Thoracic aorta (tissue), 2 donors: ENCODE measurements at places on chromosomes 4 and X. TPM values are rescaled to one million over a fixed set of nuclear protein-coding genes. Genes with fewer than 3 reads are reported as not detected.

The GAB3 gene
- 10.9 TPM for total RNA-seq

- H3K4me3 ChIP-seq, result no peak overlapping the region
- no peak for DNase-seq
- peaks cover 6% of the 10 kb centered on the region for H3K4me1 ChIP-seq
- H3K36me3 ChIP-seq, result peaks cover 5% of the 10 kb centered on the region
These were observed 30.3 kb downstream of the SLC10A6 start for GRCh38 chr4:86818841-86819240.

GRCh38 chr4:145938618-145939440, at the start of gene ZNF827:
TSS of gene ZNF827 (minus strand) at chr4:145938823. CDS start at chr4:145938407, 416 bp downstream.
- H3K27ac ChIP-seq, result peak within 1 kb of the TSS; percentile 97
- H3K4me3 ChIP-seq, result peak within 1 kb of the TSS; percentile 96
- DNase-seq, result peak; percentile 29
- H3K27me3 ChIP-seq, result no peaks in the 10 kb centered on the region

GRCh38 chrX:150258463-150259430, 104.4 kb upstream of the MAMLD1 start:
- H3K27me3 ChIP-seq, result no peaks in the 10 kb centered on the region
- DNase-seq, result no peak
- no peak overlapping the region for H3K4me3 ChIP-seq
- H3K4me1 ChIP-seq, result no peaks in the 10 kb centered on the region

The MAGEA11 gene
- total RNA-seq, result not detected

The MEPE gene
- not detected for total RNA-seq

The DBET gene
- total RNA-seq, result not detected

DNA sequence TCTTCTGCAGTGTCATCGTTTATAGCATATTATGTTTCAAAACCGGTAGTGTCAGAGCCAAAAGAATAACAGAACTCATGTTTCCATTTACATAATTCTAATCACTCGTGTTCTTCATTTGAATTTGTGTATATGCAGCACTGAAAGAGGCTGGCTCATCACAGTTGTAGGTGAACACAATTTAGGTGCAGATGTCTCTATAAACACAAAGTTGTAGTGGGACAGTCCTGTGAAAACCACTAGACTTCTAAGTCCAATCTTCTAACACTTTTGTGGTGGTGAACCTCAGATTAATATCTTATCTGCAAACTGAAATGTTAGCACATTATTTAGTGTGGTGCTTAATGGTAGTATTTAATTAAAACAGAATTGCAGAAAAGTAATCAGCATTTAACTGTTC, 872.4 kb downstream of the C4orf33 start:
- H3K36me3 ChIP-seq, result no peaks in the 10 kb centered on the region
- DNase-seq, result no peak
- no peak overlapping the region for H3K27ac ChIP-seq
- H3K4me1 ChIP-seq, result no peaks in the 10 kb centered on the region

- no peak overlapping the region for H3K4me3 ChIP-seq
- DNase-seq, result no peak
These were observed 40.5 kb downstream of the GPM6B start for GRCh38 chrX:13776387-13776786.

DNA sequence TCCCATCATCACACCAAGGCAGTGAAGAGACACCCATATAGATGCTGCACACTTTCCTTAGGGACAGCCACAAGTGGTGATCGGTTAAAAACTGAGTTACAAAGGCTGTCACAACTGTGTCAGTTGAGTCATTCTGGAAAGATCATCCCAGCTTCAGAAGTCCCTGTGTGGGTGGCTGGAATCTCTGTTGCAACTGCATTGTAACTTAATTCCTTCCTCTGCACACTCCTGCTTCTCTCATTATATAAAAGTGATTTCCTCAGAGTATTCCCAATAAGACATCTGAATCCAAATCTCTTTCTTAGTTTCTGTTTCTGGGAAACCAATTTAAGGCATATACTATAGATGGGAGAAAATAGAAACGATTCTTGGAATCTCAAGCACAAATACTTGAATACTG, 88.1 kb downstream of the FSTL5 start:
- H3K4me3 ChIP-seq, result no peak overlapping the region
- H3K27me3 ChIP-seq, result no peaks in the 10 kb centered on the region
- no peak overlapping the region for H3K27ac ChIP-seq
- H3K36me3 ChIP-seq, result no peaks in the 10 kb centered on the region

DNA sequence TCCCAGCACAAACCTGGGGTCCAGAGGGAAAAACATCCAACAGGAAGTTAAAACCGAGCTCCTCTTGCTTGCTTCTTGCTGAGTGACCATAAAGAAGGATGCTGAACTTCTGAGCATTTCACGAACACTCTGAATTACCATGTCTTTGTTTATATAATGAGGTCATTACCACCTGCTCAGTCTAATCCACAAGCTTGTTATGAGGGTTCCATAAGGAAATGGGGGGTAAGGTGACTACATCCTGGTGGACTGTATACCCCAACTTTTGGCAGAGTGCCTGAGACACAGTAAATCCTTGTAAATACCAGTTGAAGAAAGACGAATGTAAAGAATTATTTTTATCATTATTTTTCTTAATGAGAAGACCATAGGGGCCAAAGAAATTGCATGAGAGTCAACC, 16.8 kb downstream of the CCDC149 start:
- no peaks in the 10 kb centered on the region for H3K36me3 ChIP-seq
- H3K27me3 ChIP-seq, result no peaks in the 10 kb centered on the region
- H3K4me1 ChIP-seq, result peaks cover 16% of the 10 kb centered on the region
- H3K4me3 ChIP-seq, result no peak overlapping the region

The CSAG1 gene
- total RNA-seq, result not detected

The GPM6B gene
- total RNA-seq, result 23.7 TPM

DNA sequence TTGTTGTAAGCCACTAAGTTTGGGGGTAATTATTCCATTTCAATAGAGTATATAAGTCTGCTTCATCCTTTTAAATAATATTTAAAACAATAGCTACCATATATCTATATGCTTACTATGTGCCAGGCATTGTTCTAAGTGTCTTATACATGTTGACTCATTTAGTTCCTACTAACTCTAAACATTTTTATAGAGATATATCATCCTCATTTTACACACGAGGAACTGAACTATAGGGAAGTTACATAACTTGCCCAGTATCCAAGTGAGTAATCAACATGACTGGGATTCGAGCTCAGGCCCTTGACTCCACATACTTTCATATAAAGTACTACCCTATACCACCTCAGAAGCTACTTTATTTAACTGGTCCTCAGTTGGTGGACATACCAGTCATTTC, 175.3 kb upstream of the RAI2 start:
- H3K36me3 ChIP-seq, result no peaks in the 10 kb centered on the region
- no peak for DNase-seq
- no peaks in the 10 kb centered on the region for H3K4me1 ChIP-seq
- H3K4me3 ChIP-seq, result no peak overlapping the region
- H3K27me3 ChIP-seq, result no peaks in the 10 kb centered on the region

DNA sequence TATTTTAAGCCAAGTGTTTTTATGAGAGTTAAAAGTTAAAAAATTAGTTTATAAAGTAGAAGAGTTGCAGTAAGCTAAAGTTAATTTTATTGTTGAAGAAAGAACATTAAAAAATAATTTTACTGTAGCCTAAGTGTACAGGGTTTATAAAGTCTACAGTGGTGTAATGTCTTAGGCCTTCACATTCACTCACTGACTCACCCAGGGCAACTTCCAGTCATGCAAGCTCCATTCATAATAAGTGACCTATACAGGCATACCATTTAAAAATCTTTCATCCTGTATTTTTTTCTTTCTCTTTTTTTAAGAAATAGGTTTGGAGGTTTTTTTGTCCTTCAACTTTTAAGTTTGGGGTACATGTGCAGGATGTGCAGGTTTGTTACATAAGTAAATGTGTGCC, 87.9 kb upstream of the NR3C2 start:
- no peak overlapping the region for H3K27ac ChIP-seq
- no peak overlapping the region for H3K4me3 ChIP-seq
- no peaks in the 10 kb centered on the region for H3K4me1 ChIP-seq
- no peak for DNase-seq
- no peaks in the 10 kb centered on the region for H3K27me3 ChIP-seq

GRCh38 chr4:189046642-189047041, 894.0 kb upstream of the FRG1 start:
- DNase-seq, result no peak
- H3K4me1 ChIP-seq, result no peaks in the 10 kb centered on the region
- no peaks in the 10 kb centered on the region for H3K27me3 ChIP-seq
- no peak overlapping the region for H3K27ac ChIP-seq
- H3K36me3 ChIP-seq, result no peaks in the 10 kb centered on the region

- H3K4me1 ChIP-seq, result peaks cover 23% of the 10 kb centered on the region
- no peak overlapping the region for H3K27ac ChIP-seq
- DNase-seq, result no peak
- no peaks in the 10 kb centered on the region for H3K27me3 ChIP-seq
- no peak overlapping the region for H3K4me3 ChIP-seq
These were observed 65.9 kb downstream of the FAM184B start for GRCh38 chr4:17715511-17715910.

The GAGE12E gene
- not detected for total RNA-seq

DNA sequence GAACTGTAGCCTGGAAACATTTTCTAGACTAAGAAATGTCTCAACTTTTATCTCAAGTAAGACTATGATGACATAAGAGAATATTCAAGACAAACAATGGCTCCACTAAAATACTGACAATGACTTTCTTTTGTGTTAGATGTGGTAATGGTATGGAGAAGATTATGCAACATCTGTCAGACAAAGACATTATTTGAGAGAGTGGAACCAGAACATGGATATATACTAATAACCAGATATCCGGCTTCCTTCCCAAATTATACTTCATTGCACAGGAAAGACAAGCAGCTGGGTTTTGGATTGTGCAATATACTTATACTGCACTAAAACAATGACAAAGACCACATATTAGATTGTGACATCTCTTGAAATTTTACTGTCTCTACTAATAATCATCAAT, 290.8 kb upstream of the GIMD1 start:
- DNase-seq, result no peak
- H3K36me3 ChIP-seq, result no peaks in the 10 kb centered on the region
- H3K4me1 ChIP-seq, result no peaks in the 10 kb centered on the region
- no peaks in the 10 kb centered on the region for H3K27me3 ChIP-seq
- H3K4me3 ChIP-seq, result no peak overlapping the region

DNA sequence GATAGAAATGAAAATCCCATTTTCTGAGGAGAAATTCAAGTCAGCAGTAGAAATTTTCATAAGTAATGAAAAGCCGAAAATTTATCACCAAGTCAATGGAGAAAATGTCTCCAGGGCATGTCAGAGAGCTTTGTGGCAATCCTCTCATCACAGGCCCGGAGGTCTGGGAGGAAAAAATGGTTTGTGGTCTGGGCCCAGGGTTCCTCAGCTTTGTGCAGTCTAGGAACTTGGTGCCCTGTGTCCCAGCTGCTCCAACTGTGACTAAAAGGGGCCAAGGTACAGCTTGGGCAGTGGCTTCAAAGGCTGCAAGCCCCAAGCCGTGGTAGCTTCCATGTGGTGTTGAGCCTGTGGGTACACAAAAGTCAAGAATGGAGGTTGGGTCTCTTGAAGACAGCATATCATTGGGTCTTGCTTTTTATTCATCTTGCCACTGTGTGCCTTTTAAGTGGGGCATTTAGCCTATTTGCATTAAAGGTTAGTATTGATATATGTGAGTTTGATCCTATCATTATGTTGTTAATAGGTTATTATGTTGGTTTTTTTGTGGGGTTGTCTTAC, 608.5 kb downstream of the PDHA2 start:
- no peaks in the 10 kb centered on the region for H3K36me3 ChIP-seq
- no peak overlapping the region for H3K27ac ChIP-seq
- no peaks in the 10 kb centered on the region for H3K27me3 ChIP-seq
- DNase-seq, result no peak

DNA sequence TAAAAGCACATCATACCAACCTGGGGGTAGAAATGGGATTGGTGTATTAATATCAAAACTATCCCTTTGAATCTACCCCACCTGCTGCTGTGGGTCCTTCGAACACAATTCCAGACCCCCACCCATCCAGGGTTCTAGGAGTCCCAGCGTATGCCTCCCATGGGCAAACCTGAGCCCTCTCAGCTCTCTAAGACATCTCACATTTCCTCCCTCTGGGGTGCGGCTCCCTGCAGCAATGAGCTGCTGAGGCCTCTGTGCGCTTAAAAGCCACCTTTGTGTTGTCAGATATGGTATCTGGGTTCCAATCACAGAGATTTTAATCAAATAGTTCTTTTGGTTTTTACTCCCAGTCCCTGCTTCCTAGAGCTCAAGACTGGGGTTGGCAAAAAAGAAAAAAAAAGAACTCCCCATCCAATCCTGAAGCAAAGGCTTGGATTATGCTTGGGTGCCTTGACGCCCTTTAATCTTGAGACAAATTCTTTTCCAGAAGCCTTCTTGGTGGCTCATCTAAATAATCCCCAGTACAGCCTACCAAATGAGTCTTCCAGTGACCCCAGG, 37.5 kb upstream of the NOCT start:
- peaks cover 11% of the 10 kb centered on the region for H3K4me1 ChIP-seq
- DNase-seq, result no peak
- no peaks in the 10 kb centered on the region for H3K27me3 ChIP-seq
- H3K4me3 ChIP-seq, result no peak overlapping the region
- H3K36me3 ChIP-seq, result no peaks in the 10 kb centered on the region

DNA sequence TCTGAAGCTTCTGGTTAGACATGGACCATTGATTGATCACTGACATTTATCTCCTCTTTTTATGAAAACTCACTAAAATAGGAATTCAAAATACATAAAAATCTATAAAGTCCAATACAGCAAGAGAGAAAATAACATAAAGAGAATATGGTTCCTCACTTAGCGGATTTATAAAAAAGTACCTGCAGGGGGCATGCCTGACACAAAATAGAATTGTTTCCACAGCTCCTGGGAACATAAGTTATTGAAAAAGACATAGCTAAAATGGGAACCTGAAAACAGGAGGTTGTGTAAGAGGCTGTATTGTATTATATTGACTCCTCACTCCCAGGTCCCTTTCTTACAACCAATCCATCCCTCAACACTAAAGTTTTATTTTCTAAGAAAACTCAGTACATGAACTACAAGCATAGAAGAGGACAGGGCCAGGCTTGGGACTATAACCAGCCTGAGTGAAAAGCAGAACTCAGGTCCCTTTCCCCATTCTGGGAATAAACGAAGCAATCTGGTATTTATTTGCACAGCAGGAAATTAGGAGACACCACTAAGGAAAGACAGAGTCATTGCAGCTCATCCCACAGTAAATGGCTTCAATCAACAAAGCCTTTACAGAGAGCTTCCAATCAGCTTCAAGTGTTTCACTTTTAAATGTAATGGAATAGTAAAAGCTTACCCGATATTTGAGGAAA, 121.1 kb upstream of the NDST4 start:
- no peaks in the 10 kb centered on the region for H3K36me3 ChIP-seq
- no peak for DNase-seq
- H3K27me3 ChIP-seq, result no peaks in the 10 kb centered on the region

DNA sequence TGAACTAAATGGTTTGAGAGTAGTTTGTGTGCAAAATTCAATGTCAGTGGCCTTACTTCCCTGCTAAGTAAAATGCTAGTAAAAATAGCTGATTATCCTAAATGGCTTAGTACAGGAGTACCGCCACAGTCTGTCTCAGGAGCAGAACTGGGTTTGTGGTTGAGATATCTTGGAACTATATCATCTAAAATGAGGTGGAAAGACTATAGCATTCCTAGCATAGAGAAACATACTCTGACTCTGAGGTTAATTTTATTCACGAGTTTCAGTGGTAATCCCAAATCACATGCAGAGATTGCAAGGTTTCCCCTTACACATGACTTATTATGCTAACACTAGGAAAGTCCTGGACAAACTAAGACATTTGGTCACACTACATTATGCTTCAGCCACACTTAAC, 70.4 kb downstream of the OR13H1 start:
- no peak overlapping the region for H3K4me3 ChIP-seq
- no peak for DNase-seq
- no peaks in the 10 kb centered on the region for H3K36me3 ChIP-seq
- H3K27me3 ChIP-seq, result no peaks in the 10 kb centered on the region
- no peak overlapping the region for H3K27ac ChIP-seq

The MAD2L1 gene
- 0.14 TPM for total RNA-seq
